Activated gamma-delta T cell (primary cell): ENCODE measurements at places on chromosomes 3 and 15.

GRCh38 chr3:153978006-153978405 is 143.2 kb upstream of the ARHGEF26 start:
- no peak for DNase-seq

GRCh38 chr15:55008421-55008820 is 188.3 kb downstream of the RSL24D1 start:
- no peak for DNase-seq

GRCh38 chr15:97386940-97387339 is 573.6 kb upstream of the ARRDC4 start:
- no peak for DNase-seq

- no peak for DNase-seq
Observed at GRCh38 chr3:188214442-188214841, 60.5 kb downstream of the LPP start.

DNA sequence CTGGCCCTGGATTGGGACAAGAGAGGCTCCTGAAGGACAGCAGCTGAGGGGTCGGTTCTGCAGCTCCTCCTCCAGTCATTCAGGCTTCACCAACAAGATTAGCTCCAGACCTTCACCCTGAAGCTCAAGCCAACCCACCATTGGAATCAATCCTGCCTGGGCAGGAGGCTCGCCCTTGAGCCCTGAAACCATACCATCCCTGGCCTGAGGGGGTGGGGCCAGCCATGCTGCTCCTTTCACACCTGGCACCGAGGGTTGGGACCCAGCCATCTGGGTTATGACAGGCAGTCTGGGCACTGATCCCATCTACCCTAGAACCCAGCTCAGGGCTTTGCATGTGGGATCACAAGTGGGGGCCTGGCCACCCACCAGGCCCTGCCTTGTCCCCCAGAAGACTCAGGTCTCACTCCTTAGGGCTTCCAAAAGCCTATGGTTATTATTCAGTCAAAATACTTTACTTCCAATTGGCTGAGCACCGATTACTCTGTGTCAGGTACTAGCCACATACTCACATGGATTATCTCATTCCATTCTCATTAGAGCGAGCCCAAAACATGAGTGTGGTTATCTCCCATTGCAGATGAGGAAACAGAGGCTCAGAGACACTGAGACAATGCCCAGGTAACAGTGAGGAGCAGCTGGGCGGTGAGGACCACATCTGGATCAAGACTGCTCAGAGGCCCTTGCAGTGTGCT is 3.1 kb downstream of the ABHD14B start:
- no peak for DNase-seq

DNA sequence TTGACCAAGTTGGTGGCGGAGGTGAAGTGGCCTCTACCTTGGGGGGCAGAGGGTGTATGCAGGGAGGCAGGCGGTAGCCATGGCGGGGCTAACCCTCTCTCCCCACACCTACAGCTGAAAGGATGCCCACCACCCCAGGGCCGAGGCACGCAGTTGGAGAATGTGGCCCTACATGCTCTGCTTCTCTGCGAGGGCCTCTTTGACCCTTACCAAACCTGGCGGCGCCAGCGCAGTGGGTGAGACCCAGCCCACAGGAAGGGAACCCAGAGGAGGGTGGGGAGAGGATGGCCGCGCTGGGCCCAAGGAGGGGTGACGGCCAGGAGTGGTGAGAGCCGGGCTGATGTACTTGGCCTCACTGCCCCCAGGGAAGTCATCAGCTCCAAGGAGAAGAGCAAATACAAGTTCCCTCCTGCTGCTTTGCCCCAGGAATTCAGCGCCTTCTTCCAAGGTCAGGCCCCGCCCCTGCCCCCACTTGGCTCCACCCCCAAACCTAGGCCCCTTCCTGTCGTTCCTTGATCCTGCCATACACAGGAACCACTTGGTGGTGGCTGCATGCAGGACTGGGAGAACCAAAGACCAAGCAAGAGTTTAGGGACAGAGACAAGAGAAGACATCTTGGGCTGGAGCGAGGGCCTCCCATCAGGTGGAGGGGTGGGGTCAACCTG is 9.8 kb downstream of the NBEAL2 start:
- DNase-seq: no peak

DNA sequence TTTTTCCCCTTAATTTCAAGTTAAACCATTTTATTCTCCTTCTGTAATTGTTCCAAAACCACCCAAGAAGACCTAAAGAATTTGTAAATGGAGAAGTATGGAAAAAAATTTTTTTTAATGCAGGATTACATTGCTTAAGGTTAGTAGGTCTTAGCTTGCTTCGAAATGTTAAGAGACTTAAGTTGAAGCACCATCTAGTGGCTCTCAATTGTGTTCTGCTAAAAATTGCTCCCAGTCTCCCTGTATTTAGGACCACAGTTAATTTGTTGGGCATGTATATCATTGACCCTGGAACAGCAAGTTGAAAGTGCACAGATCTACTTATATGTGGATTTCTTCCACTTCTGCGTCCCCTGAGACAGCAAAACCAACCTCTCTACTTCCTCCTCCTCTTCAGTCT is 32.4 kb downstream of the CD200R1L start:
- no peak for DNase-seq

GRCh38 chr3:160616311-160616710 is 50.9 kb upstream of the KPNA4 start:
- DNase-seq: no peak

DNA sequence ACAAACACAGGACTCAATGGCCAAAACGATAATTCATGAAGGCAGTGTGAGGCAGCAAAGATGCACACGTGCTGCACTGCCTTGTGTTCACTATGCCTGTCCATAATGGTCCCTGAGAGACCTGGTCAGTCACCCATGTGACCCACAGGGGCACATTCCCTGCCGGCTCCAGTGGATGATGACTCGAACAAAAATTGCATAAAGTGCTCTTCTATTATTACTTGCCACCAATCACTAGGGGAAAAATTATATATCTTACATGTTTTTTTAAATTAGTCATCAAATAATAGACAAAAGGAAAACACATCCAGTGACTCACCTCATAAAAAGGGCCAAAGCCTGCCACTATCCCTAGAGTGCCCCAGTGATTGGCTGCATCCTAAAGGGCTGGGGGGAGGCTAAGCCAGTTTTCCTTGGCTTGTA is 47.5 kb downstream of the UBP1 start:
- DNase-seq: no peak

DNA sequence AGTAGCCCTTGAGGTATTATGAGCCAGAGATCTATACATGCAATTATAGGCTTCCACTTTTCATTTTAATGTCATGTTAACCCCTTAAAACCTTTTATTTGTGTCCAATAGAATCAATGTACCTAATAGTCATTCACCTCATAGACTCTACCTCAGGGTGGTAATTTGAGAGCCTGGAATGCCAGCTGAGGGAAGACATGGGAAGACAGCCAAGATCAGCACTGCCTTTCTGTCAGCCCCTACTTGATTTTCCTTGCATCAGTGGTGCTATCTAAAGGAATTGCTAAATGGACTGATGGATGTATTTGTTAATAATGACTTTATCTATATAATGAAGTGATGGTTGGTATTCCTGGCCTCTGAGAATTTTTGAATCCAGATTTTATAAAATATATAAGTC is 113.3 kb upstream of the GBE1 start:
- DNase-seq: no peak

DNA sequence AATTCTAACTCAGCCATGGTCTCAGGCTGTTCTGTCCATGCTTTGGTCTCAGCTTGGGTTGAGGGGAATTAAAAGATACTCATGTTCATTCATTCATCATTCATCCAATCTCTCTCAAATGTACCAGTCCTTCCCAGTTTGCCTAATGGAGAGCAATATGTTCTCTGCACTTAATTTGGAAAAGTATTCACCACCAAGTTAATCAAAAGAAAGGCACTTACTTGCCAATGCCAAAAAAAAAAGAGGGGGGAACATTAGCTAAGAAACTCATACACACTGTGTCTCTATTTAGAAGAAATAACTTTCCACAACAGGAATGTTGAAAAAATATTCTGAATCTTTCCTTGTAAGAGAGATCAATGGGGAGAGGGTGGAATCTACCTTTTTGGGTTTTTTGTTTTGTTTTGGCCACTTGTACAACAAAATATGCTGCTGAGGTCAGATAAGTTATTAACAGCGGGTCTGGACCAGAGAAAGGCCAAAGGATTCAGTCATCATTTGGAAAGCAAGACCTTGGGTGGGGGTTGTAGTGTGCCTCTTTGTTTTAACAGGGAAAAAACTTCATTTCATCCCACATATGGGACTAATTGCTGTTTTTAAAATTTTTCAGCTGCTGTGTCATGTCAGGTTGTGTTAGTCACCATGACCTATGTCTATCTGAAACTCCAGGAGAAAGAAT is 152.3 kb downstream of the FBN1 start:
- no peak for DNase-seq

DNA sequence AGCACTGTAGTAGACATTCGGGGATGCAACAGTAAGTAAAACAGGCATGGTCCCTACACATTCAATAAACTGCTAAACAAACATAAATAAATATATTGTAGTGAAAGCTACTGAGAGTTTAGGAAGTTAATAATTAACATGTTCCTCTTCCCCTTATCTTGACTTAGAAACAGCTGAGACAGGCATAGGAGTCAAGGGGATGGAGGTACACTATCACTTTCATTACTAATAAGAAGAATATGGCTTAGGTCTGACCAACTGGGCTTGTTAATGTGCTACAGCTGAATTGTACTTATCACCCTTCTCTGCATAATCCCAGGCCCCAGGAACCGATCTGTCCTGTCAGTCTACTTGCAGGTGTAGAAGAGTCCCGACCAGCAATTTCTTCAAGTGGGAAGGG is 116.3 kb upstream of the DAZL start:
- DNase-seq: no peak

DNA sequence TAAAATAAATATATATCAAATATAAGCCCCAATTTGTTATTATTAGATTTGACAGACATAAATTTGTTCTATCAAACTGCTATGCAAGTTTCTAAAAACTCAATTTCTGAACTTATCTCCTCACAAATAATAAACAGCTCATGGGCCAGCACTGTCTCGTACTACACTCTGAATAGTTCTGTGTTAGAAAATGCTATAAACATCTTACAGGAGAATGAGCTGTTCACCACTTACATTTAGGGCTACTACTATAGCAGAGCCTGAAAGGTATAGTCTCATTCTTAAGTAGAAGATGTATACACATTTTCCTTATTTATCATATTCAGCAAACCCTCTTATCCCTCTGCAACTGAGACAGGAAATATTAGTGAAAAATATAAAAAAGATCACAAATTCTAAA is 12.6 kb downstream of the SLC12A6 start:
- DNase-seq: no peak

DNA sequence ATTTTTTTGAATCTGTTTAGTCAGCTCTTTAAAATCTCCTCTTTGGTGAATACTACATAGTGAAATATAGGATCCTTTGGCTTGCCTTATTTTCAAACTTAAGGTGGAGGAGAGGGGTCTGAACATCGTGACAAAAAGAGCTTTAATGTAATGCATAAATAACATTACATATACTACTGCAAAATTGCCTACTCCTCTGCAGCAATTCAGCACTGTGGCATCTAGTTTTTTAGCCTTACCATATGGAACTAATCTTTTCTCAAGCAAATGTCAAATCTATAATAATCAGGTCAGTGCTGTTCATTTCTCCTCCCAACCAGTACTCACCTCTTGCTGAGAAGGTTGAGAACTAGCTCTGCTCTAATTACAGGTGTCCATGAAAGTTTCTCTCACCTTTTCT is 394.0 kb upstream of the CDIN1 start:
- DNase-seq: no peak
